Naive thymus-derived CD4-positive, alpha-beta T cell (primary cell): ENCODE measurements at places on chromosomes 5 and 9. TPM values are rescaled to one million over a fixed set of nuclear protein-coding genes. Genes with fewer than 3 reads are reported as not detected.

GRCh38 chr5:141681695-141682641 lies at the start of gene ARAP3:
Gene ARAP3, minus strand, starts transcription at chr5:141682230. Its CDS starts 1,744 bp downstream, at chr5:141680486.
- H3K27ac ChIP-seq = peak within 1 kb of the TSS; percentile 32
- no peaks in the 10 kb centered on the region for H3K27me3 ChIP-seq
- DNase-seq = peak; percentile 64

DNA sequence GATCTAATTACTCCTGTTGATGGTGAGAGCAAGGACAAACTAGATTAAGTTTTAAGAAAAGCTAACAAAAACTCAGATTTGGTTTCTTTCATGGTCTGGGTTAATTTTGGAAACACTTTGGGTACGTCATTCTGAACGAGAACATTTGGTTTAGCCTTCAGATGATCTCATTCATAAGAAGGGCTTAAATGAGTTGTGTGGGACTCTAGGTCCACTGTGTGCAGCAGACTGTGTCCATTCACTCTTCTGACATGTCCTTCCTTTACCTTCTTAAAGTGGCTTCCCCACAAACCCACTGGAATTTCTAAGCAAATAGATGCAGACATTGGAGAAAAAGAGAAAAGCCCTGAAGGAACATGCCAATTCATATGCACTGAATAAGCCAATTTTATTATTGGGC lies 96.8 kb downstream of the FBXO4 start:
- H3K27ac ChIP-seq = no peak overlapping the region
- no peaks in the 10 kb centered on the region for H3K36me3 ChIP-seq
- H3K4me3 ChIP-seq = no peak overlapping the region
- DNase-seq = no peak

DNA sequence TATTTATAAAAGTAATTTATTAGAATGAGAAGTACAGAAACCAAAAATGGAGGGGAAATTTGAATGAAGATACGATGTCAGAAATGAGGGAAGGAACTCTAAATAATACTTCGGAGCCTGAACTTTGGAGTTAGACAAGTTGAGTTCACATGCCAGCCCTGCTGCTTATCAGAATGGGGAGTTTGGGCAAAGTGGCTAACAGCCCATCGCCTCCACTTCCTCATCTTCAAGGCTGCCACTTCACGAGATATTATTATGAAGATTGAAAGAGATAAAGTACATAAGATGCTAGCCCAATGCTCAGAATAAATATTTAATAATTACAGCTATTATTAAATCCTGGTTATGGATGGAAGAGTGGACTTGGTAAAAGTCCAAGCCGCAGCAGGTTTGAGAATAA lies 56.2 kb upstream of the ABCA1 start:
- no peaks in the 10 kb centered on the region for H3K4me1 ChIP-seq
- no peak overlapping the region for H3K27ac ChIP-seq
- no peaks in the 10 kb centered on the region for H3K27me3 ChIP-seq
- H3K36me3 ChIP-seq = no peaks in the 10 kb centered on the region
- H3K4me3 ChIP-seq = no peak overlapping the region

DNA sequence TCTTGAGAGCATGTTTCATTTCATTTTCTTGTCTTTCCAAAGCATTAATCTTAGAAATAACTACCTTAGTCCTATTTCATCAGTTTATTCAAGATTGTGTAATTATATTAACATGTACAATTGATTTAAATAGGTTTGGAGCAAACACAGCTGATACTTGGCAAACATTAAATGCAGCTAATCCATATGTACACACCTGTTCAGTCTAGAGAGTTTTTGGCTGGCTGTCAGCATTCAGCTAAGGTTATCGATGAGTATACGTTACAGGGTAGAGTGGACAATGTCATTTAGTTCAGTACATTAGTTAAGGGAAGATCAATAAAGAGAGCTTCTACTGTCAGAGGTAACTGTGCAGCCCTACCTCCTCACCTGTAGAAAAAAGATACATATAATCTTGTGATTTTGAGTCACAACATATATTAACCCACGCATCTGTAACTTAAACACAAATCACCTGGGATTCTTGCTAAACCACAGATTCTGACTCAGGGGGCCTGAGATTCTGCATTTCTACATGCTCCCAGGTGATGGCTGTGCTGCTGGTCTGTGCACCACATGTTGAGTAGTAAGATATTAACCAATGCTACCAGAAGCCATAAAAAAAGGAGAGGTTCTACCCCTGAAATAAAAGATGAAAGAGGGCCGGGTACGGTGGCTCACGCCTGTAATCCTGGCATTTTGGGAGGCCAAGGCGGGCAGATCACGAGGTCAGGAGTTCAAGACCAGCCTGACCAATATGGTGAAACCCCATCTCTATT lies 34.1 kb upstream of the PCA3 start:
- no peaks in the 10 kb centered on the region for H3K36me3 ChIP-seq
- no peaks in the 10 kb centered on the region for H3K4me1 ChIP-seq
- DNase-seq = no peak
- no peak overlapping the region for H3K27ac ChIP-seq
- no peaks in the 10 kb centered on the region for H3K27me3 ChIP-seq

GRCh38 chr9:127216210-127216887 lies 48.2 kb upstream of the GARNL3 start:
- H3K4me1 ChIP-seq = no peaks in the 10 kb centered on the region
- no peak overlapping the region for H3K4me3 ChIP-seq
- H3K27me3 ChIP-seq = no peaks in the 10 kb centered on the region
- no peak for DNase-seq
- H3K27ac ChIP-seq = no peak overlapping the region

DNA sequence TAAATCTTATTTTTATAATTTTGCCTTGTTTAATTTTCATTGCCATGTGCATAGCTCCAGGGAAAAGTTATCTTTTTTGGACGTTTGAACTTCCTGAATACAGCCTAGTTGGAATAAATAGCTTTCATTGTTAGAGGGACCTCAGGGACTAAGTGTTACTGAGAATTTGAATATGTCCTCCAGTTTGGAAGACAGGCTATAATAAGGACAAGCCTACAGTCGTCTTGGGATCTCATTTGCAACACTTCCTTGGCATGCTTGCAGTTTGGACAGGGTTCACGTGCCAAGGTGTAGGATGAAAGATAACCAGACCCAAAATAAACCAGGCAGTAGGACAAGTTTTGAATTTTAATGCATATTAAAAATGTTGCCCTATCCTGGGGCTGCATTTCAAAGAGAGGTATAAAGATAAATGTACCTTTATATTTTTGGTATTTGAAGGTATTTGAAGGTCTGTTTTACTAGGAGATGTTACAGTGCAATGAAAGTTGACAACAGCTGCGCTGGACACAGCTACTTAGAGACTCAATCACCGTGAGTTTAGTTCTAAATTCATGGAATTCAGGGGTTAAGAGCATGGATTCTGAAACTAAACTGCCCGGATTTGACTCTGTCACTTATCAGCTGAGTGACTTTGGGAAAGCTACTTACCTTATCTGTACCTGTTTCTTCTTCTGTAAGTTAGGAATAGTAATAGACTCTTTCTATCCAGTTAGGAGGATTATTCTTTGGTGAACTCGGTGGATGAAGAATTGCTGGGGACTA lies 134.1 kb downstream of the ACTBL2 start:
- no peaks in the 10 kb centered on the region for H3K36me3 ChIP-seq
- no peaks in the 10 kb centered on the region for H3K4me1 ChIP-seq
- no peak overlapping the region for H3K27ac ChIP-seq
- no peak overlapping the region for H3K4me3 ChIP-seq

DNA sequence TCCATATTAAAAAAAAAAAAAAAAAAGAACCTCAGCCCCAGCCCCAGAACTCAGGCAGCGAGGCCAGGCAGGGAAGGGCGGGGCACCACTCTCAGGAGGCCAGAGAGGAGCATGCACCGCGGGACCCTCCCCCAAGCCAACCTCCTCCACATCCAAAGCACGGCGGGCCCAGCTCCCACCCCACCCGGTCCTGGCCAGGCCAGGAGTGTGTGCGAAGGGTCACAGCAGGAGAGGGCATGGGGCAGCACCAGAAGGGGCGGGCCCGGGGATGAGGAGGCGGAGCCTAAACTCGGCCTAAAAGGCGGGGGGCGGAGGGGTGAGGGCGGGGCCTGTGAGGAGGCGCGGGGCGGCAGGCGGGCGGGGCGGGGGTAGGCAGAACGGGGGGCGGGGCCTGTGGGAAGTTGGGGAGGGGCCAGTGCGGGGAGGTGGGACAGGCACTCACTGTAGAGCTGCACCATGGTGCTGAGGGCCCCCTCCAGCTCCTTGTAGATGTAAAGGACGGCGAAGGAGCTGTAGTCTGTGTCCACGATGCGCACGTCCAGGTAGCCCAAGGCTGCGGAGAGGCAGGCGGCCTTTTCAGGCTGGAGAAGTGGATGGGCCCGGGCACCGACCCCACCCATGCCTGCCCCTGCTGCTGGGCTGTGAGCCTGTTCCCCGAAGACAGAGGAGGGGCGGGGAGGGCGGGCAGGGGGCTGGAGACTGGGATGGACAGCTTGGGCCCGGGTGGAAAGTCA lies 1.2 kb downstream of the LCN15 start:
- no peaks in the 10 kb centered on the region for H3K4me1 ChIP-seq
- H3K4me3 ChIP-seq = no peak overlapping the region

The ANKRD18A gene
- total RNA-seq = 8.5 TPM

The PCDHA9 gene
- not detected for total RNA-seq

The SPRY4 gene
- total RNA-seq = not detected

The ACTBL2 gene
- not detected for total RNA-seq

The SH3PXD2B gene
- total RNA-seq = 1.1 TPM

The FOXD4L3 gene
- not detected in 2 replicates for total RNA-seq
